ENCODE measurements at places on chromosomes 12 and 14.

- peak; percentile 23 for DNase-seq
These were observed 181.3 kb downstream of the ITPR2 start for GRCh38 chr12:26651566-26652188.

- DNase-seq, result no peak
These were observed 4.3 kb downstream of the TM7SF3 start for GRCh38 chr12:27009881-27010301.

DNA sequence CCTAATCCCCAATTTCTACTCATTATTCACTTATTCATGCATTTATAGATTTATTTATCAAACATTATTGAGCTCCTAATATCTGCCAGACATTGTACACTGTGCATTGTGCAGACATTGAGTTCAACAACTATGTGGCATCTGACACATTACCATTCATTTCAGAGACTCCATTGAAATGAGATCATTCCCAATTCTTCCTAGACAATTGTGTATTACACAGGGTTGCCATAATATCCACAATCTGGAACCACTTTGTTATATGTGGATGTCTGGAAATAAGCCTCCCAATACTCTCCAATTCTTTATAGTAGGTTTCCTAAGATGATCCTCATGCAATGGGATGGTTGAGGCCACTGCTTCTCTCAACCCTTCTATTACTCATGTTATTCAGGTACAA, 165.0 kb downstream of the OTOGL start:
- no peak for DNase-seq

DNA sequence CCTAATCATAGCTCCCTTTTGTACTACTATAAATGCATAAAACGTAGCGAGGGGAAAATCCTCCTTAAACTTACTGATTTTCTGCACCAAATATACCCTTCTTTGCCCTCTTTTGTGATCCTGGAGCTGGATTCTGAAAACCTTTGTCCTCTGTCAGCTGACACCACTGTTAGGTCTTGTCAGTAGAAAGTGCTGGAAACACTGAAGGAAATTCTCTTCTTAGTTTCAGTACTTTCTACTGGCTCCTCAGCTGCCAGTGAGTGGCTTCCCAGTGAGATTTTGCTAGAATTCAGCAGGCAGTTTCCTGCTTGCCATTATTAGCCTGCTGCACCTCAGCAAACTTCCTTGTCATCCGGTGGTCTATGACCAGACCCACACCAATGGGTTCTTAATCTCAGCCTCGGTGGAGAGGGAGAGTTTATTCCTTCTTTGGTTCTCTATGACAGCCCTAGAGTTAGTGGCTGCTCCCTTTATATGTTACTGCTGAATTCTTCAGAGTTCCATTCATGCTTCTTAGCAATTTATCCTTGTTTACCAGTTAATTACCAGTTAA, 476.2 kb downstream of the FSCB start:
- DNase-seq, result no peak

- DNase-seq, result no peak
These were observed 167.1 kb downstream of the CAND1 start for GRCh38 chr12:67436230-67436629.

- no peak for DNase-seq
These were observed 7.5 kb upstream of the MSI1 start for GRCh38 chr12:120376416-120376815.

- no peak for DNase-seq
These were observed 105.1 kb downstream of the GXYLT1 start for GRCh38 chr12:42039577-42039976.

DNA sequence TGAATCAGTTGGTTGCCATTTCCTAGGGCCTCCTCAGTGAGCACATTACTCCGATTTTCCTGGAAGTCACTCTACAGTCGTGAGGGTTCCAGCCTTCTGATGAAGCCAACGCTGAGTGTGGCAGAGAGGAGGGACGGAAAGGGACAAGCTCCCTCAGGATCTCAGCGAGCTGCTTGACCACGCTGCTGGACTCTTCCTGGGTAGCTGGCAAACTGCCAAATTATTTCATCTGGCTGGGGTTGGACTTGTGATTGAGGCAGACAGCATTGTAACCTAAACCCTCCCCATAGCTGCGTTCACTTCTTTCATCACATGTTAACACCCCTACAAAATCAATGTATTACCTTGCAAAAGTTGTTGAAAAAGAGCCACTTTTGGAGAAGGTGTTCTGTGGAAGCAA, 69.6 kb upstream of the CHST11 start:
- DNase-seq, result no peak

DNA sequence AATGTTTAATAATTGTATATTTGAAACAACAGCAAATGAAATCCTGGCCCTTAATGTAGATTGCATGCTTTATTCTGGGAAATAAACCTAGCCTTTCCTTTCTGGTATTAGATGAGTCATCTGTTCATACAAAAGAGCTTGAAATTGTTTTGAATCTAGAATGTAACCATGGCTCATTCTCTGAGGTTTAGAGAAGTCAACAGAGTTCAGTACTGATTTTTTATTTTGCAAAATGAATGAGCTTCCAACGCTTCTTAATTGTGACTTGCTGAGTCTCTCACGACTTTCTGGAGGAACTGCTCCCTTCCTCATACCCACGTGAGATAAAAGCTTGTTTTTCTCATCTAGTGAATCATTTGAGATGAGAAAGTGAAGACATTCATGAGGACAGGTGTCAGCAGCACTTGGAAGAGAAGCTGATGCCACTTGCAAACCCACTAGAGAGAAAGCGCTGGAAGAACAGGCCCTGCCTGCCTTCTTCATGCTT, 509.6 kb downstream of the VRK1 start:
- no peak for DNase-seq

DNA sequence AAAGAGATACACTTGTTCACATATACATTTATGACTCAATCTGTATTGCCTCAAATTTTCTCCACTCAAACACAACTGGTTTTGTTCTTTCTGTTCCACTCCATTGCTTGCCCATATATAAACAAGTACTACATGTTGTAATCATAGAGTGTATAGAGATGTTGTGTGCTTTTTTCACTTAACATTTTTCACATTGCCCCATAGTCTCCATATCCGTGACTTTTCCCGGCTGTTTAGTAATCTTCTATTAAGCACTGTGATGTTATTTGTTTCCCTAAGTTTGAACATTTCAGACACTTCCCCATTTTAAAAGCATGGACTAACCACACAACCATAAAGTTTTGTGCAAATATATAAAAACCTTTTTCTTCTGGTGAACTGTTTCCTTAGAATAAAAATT, 45.5 kb upstream of the PTPRR start:
- DNase-seq, result no peak

DNA sequence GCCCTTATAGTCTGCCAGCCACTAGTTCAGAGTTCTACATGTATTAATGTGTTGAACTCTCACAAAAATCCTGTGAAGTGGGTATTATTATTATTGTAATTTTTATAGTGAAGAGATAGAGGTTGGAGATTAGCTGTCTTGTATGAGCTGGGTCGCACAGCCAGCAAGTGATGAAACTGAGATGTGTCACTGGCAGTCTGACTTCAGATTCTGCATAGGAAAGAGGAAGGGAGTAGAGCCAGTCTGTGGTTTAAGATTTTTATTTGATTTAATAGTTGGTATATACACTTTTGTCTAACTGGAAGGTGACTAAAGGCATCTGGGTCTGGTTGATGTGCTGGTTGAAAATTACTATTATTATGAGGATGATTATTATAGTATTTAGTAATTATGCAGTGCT, 5.8 kb upstream of the FRS2 start:
- DNase-seq, result no peak

DNA sequence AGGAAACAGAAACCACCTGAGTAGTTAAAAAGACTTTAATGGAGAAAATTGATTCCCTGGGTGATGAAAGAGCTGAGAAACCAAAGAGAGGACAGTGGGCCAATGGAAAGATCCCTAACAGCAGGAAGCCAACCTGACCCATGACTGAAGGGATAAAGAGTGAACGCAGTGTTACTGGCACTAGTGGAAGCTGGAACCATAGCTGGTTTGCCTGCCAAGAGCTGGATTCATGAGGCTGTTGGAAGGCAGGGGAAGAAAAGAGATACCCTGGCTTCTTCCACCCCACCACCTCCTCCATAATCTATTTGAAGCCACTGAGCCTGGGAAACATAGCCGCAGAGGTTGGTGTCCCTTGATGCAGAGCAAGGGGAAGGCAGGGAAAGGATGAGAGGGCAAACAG, 125.5 kb upstream of the PRKD1 start:
- DNase-seq, result no peak

DNA sequence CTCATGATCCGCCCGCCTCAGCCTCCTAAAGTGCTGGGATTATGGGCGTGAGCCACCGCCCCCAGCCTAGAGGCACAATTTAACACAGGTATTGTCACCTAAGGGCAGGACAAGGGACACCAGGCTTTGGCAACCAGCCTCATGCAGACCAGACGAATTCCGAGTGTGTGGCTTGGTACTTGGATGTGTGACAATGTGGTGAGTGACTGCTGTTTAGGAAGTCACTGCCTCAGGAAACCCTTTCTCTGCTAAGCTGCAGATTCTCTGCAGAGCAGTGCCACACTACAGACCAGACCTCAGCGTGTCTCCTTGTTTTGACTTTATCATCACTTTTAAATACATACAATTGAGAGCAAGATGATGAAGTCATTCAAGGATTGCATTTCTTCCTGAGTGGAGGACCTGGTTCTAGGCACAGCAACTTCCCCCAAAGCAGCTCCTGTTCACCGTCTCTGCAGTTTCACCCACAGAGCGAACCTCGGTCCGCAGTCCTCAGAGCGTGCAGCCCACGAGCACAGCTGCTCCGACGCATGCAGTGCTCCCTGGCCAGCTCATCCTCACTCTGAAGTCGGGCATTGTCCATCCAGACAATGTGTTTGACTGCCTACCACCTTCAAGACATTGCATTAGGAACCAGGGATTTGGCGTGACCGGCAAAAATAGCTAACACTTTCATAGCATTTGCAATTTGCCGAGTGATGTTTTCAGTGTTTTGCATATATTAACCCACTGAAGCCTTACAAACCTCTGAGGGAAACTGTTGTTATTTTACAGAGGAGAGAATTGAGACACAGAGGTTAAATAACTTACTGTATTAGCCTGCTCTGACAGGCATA, 235.2 kb downstream of the CHST11 start:
- DNase-seq, result no peak

GRCh38 chr12:43407816-43408645, 144.0 kb downstream of the ADAMTS20 start:
- no peak for DNase-seq

- no peak for DNase-seq
These were observed 217.9 kb downstream of the CRADD start for GRCh38 chr12:93895089-93895445.
